ENCODE measurements at places on chromosomes 1 and 21. TPM values are rescaled to one million over a fixed set of nuclear protein-coding genes. Genes with fewer than 3 reads are reported as not detected.

DNA sequence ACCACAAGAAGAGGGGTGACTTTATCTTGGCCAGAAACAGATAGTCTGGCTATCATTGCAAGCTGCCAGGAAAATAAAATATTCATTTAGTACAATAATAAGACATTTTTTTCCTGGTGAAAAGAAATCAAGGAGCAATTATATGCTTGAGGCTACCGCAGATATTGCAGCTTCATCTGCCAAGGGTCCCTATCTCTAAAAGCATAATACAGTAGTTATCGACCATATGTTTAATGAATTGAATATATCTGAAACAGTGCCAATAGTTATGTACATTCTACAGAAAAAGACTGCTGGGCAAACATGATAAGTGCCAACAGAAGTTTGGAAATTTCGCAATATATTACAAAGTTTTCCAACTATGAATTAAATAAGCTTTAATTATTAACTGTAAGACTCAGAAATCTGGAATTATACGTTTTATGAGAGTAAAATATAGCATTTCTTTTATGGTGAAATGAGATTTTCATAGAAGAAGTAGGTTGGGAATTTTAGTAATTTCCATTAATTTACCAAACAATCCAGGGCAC lies 561.1 kb upstream of the ZP4 start:
- no peaks in the 10 kb centered on the region for H3K4me1 ChIP-seq
- no peak for DNase-seq
- no peak overlapping the region for H3K4me3 ChIP-seq

Gene SYT14
- 22.4 TPM for total RNA-seq

- no peaks in the 10 kb centered on the region for H3K27me3 ChIP-seq
- no peaks in the 10 kb centered on the region for H3K36me3 ChIP-seq
- DNase-seq, result no peak
- no peak overlapping the region for H3K27ac ChIP-seq
- H3K4me3 ChIP-seq, result no peak overlapping the region
Observed at GRCh38 chr1:234617131-234617985, 7.4 kb upstream of the IRF2BP2 start.

- DNase-seq, result no peak
- H3K27me3 ChIP-seq, result no peaks in the 10 kb centered on the region
- no peak overlapping the region for H3K4me3 ChIP-seq
- H3K27ac ChIP-seq, result no peak overlapping the region
- H3K4me1 ChIP-seq, result no peaks in the 10 kb centered on the region
Observed at GRCh38 chr1:189212606-189213005, 1265.1 kb downstream of the BRINP3 start.

Gene ZMYND12
- 0.28 TPM for total RNA-seq

Gene FMOD
- 0.35 TPM for total RNA-seq

- no peaks in the 10 kb centered on the region for H3K36me3 ChIP-seq
- H3K27me3 ChIP-seq, result no peaks in the 10 kb centered on the region
- no peak overlapping the region for H3K4me3 ChIP-seq
- H3K27ac ChIP-seq, result no peak overlapping the region
Observed at GRCh38 chr1:59072583-59072947, 224.3 kb upstream of the FGGY start.

GRCh38 chr1:28031173-28031572 lies 57.2 kb downstream of the EYA3 start:
- DNase-seq, result no peak
- H3K4me3 ChIP-seq, result no peak overlapping the region
- peaks cover 5% of the 10 kb centered on the region for H3K36me3 ChIP-seq
- no peaks in the 10 kb centered on the region for H3K27me3 ChIP-seq
- no peaks in the 10 kb centered on the region for H3K4me1 ChIP-seq

Gene TSPAN2
- 2.8 TPM for total RNA-seq

DNA sequence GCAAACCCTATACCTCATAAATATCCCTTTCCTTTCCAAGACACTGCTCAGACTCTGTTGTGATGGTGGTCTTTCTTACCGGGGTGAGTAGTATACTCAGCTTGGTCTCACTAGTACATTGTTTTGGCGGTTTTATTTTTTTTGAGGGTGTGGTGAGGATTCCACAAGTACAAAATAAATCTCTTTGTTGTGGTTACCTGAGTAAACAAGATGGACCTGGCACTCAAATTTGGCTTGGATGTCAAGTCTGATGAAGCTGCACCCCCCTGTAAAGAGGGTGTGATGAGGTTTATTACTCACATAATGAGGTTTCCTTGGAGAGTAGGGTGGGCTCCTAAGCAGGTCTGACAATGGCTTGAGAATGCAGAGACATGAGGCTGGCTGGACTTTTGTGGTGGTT lies 68.2 kb upstream of the KCNJ6 start:
- no peak overlapping the region for H3K27ac ChIP-seq
- no peaks in the 10 kb centered on the region for H3K36me3 ChIP-seq
- no peaks in the 10 kb centered on the region for H3K4me1 ChIP-seq
- DNase-seq, result no peak
- H3K4me3 ChIP-seq, result no peak overlapping the region

All from A673 (cell line).